ENCODE measurements at places on chromosomes 1 and 21.

DNA sequence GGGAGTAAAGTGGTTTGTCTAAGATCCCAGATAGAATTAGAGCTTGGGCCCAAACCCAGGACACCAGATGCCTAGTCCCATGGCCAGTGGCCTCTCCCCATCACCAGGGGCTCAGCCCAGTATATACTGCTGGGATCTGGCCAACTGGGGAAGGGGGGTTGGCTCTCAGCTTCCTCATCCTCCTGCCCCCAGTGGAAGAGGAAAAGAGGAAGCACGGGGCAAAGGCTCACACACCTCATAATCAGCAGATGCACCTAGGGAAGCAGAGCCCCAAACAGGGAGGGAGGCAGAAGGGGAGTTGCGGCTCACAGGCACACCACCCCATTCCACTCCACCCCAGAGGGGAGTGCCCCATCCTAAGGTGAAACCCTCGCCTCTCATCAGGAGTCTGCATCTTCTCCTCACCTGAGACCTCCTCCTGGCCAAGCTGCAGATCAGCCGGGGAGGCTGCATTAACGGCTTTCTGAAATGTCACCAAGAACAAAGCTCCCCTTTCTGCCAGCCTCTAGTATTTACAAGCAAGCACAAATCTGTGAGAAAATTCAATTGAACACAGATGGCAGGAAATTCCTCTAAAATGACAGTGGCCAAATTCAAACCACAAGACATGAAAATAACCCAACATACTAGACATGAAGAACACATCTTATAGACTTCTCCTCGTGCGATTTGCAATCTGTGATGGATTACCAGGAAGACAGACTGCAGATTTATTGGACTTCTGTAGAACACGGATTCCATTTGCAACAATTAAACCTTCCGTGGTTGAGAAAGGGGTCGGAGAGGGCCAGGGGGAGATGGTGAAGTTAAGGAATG, 82.8 kb downstream of the GLIS1 start:
- no peak for DNase-seq
- H3K36me3 ChIP-seq = no peaks in the 10 kb centered on the region
- H3K4me3 ChIP-seq = no peak overlapping the region
- H3K27me3 ChIP-seq = no peaks in the 10 kb centered on the region
- no peaks in the 10 kb centered on the region for H3K4me1 ChIP-seq
- no peak overlapping the region for H3K27ac ChIP-seq

GRCh38 chr1:205581321-205581980, 50.4 kb downstream of the ELK4 start:
- no peaks in the 10 kb centered on the region for H3K36me3 ChIP-seq
- H3K27me3 ChIP-seq = peaks cover 4% of the 10 kb centered on the region
- DNase-seq = no peak
- no peak overlapping the region for H3K4me3 ChIP-seq
- no peak overlapping the region for H3K27ac ChIP-seq

GRCh38 chr1:150235294-150235851, 539 bp downstream of the ANP32E start:
- H3K27ac ChIP-seq = peak overlapping the region; percentile 98
- no peaks in the 10 kb centered on the region for H3K27me3 ChIP-seq
- H3K4me1 ChIP-seq = peaks cover 18% of the 10 kb centered on the region
- H3K4me3 ChIP-seq = peak overlapping the region; percentile 96

DNA sequence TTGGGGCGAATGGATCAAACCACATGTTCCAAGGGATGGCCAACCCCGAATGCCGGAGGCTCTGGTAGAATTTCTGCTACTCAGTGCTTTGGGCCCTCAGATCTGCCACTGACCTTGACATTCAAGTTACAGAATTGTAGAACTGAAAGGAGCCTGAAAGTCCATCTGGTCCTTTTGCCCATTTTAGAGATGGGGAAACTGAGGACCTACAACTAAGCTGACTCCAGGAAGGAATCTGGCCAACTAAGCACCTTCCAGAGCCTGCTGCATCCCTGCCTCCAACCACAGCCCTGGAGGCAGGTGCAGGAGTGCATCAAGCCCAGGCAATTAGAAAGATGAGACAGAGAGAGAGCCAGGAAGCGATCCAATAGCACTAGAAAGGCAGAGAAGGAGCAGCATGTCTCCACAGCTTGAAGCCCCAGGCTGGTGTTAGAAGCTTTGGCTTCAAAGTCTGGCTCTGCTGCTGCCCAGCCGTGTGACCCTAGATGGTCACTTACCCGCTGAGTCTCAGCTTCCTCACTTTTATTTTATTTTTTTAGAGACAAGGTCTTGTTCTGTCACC, 1.3 kb upstream of the CTRC start:
- no peak overlapping the region for H3K4me3 ChIP-seq
- H3K4me1 ChIP-seq = no peaks in the 10 kb centered on the region
- H3K27me3 ChIP-seq = no peaks in the 10 kb centered on the region

GRCh38 chr1:18792747-18793146, 66.7 kb downstream of the TAS1R2 start:
- no peak for DNase-seq
- no peak overlapping the region for H3K27ac ChIP-seq
- H3K27me3 ChIP-seq = peaks cover 3% of the 10 kb centered on the region

Data from CD8-positive, alpha-beta memory T cell (primary cell).